Activated CD8-positive, alpha-beta memory T cell treated with anti-CD3 and anti-CD28 coated beads, Interleukin-2, amount 50 U/mL, for 48 hours (primary cell): ENCODE measurements at places on chromosomes 7 and 10.

- DNase-seq: no peak
Measured at GRCh38 chr10:117544711-117545140, 2.2 kb downstream of the EMX2 start.

- no peak for DNase-seq
Measured at GRCh38 chr10:121899727-121900126, 28.1 kb downstream of the ATE1 start.

GRCh38 chr10:124921261-124921660 is 20.7 kb upstream of the ZRANB1 start:
- DNase-seq: no peak

DNA sequence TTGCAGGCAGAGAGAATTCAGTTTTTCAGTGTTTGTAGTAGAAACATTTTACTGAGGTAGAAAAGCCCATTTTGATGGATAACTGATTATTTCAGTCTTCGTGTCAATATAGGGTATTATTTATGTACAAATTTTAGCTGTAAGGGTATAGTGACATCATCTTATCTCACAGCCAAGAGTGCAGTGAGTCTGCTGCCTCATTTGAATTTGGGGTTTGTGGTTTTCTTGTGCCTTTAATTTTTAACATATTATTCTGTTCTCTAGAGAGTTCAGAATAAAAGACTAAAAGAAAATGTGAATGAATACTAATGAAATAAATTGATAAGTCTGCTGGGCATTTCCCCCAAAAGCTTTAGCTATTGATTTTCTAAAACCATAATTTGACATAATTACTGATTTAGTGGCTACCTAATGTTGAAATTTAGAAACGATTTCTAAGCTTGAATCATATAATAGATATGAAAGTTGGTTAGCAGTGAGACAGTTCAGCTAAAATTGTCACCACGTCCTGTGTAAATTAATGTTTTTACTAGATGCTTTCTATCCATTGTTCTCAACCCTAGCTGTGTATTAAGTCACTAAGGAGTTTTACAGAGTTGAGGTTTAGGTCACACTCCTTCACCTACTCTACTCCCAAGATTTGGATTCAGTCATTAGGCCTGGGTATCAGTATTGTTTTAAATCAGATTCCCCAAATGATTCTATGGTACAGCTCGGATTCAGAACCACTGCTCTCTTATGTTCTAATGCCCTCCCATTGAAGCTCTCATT is 37.3 kb downstream of the ACADSB start:
- no peak for DNase-seq

DNA sequence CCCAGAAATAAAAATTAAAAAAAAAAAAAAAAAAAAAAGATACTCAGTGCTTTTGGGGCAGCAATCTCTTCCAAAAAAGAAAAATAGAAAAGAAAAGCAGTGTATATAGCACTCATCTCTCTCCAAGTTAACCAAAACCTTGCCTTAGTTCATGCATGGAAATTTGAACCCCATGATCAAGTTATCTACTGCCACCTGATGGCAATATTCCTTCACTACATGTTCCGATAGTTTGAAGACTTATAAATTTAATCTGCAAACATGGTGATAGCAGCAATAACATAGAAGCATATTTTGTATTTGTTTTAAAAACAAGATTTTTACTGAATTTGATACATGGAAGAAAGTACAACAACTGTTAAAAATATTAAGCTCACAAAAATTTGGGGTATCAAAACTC is 48.6 kb upstream of the SLIT1 start:
- no peak for DNase-seq

GRCh38 chr7:24573554-24574338 is 494 bp downstream of the PALS2 start:
- DNase-seq: peak; percentile 75

- DNase-seq: peak; percentile 34
Measured at GRCh38 chr7:2200584-2200980, 32.2 kb downstream of the MAD1L1 start.

GRCh38 chr10:78362406-78363022 is 328.9 kb downstream of the RPS24 start:
- DNase-seq: no peak

DNA sequence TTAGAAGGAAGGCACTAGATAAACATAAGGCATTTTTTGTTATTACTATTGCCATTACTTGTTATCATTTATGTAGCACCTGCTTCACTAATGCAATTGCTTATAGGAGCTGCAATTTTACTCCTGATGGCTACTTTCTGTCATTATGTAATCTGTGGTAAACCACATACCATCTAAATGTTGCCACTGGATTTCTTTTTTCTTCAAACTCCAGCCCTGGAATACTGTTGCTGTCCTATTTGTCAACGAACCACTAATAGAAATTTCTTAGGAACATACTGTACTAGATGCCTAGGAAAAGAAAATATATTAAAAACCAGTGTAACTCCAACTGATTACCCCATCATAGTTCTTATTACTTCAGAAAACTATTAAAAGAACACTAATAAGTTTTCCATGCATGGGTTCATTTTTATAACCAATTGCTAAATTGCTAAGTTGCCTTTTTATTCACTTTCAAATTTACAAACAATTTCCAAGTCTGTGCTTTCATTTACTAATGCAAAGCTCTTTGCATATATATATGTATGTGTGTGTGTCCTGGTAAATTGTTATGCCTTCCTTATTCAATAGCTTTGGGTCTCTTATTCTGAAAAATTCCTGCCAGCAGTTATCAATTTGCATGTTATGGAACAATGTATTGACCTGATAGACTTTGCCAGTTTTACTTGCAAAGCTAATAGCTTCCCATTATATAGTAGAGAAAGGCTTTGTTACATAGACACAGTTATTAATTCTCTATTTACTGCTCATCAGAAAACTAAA is 287.4 kb downstream of the EXOC4 start:
- DNase-seq: no peak

- DNase-seq: no peak
Measured at GRCh38 chr7:29748286-29749099, 57.8 kb upstream of the WIPF3 start.

GRCh38 chr10:82874671-82875070 is 999.7 kb downstream of the NRG3 start:
- DNase-seq: no peak

- DNase-seq: no peak
Measured at GRCh38 chr7:142548978-142549377, 200.3 kb upstream of the PRSS1 start.

DNA sequence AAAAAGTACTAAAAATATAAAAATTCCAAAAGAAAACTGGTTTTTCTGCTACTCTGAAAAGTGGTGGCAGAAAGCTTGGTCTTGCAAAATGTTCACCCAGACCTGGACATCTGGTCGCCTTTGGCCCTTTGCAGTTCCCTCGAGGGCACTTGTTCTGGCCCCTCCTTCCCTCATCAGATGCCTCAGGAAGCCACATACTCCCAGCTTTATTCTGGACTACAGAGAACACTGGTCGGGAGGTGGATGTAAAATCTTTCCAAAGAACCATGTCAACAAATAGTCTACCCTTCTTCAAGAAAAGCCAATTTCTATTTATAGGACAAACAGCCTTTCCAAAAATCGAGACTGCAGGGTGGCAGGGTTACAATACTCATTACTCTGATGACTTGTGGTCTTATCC is 726.1 kb downstream of the TNS3 start:
- no peak for DNase-seq

GRCh38 chr7:13276977-13277376 is 589.5 kb downstream of the ARL4A start:
- no peak for DNase-seq

- DNase-seq: no peak
Measured at GRCh38 chr10:62745581-62745980, 58.9 kb upstream of the ADO start.

- no peak for DNase-seq
Measured at GRCh38 chr7:29342761-29343160, 148.2 kb downstream of the CHN2 start.

- DNase-seq: no peak
Measured at GRCh38 chr10:60810437-60811182, 32.3 kb downstream of the CDK1 start.

DNA sequence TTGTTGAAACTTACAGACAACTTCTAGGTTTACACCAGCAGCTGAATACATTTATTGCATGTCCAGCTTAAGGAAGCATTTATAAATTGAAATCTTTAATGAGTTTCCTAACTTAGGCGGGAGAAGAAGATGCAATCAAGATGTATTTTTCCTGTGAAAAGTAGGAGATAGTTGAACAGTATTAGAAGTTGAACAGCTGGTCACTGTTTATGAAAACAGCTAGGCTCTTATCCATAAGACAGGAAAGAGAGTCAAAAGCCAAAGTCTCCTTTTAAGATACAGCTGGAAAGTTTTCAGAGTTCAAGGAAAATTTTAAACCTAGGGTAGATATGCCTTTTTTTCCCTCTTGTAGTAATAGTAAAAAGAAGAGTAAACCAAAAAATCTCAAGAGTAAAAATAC is 236.1 kb upstream of the FERD3L start:
- DNase-seq: no peak

DNA sequence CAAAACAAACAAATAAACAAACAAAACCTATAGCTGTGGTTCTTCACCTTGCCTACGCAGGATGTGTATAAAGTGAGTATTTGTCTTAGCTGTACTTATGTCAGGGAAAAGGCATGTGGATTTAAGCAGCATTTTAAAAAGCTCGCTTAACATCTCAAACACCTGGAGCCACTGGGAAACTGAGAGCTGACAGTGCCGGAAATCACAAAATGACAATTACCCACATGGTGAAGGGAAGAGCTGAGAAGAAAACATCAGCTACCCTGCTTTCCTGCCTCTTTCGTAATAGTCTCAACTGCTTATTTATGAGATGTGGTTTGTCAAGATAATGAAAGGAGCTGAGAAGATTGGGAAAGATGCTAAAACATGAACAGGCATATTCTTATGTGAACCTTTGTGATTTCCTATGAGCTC is 31.1 kb upstream of the MSMB start:
- no peak for DNase-seq

DNA sequence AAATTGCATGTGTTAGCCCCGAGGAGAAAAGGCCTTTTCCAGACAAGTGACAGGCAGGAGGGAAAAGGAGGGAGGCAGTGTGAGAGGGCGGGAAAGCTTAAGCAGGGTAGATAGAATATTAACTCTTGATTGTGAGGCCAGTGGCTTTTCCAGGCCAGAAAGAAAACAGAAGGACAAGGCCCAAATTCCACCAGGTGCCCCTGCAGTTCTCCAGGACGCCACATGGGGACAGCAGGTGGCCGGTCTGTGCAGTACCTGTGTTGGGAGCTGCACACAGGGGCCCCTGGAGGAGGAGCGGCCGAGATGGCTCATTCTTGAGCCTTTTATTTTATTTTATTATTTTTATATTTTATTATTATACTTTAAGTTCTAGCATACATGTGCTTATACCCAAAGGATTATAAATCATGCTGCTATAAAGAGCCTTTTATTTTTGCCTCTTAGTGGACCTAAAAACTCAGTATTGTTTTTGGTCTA is 141.3 kb upstream of the KLF14 start:
- DNase-seq: no peak

DNA sequence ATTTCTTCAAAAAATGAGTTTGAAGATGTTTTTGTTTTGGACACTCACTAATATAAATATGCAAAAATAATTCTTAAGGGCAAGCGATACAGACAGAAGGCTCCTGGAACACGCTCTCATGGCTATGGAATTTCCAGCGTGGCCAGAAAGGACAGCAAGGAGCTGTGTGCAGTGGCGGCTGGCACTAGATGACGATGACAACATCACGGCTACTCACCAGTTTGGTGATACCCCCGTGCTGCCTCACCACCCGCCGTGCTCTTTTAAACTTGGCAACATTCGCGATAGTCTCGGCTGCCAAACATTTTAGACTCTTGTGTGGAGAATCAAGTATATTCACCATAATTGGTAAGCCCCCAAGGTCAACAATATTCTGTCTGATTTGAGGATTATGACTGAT is 54.9 kb downstream of the ODAD2 start:
- no peak for DNase-seq

DNA sequence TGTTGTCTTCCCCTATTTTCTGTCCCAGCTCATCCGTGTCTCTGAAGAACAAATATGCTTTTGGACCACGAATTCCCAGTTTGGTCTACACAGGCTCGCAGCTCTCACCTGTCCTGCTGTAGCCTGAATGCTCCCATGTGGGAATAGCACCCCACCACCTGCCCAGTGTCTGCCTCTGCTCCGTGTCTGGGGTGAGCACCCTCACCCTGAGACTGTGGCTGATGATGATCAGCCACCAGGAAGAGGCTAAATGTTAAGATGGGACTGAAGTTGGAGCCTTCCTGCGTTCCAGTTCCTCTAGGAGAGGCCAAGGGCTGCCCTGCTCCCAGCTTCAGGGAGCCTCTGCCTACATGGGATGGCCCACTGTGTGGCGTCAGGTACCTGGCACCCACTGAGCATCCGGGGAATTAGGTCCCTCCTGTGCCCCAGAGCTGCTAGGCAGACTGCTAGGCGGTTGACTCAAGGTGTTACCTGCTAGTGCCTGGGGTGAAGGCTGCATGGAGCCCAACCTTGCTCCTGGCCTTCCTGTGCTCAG is 3.7 kb downstream of the PGAM2 start:
- no peak for DNase-seq

GRCh38 chr10:118107541-118107940 is 60.8 kb upstream of the RAB11FIP2 start:
- no peak for DNase-seq

DNA sequence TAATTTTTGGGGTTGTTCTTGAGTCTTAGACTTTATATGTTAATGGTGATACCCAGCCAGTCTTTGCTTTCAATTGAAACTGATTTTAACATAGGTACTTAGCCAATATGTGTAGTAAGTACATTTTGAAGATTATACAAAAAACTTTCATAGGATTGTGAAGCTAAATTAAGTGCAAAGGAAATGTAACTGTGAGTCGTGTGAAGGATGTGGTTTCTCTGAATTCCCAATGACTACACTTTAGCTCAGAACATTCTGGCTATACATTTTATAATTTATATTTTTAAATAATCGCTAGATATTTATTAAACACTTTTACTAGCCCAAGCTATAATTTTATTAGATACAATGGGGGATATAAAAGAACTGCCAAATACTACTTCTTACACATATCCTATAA is 359.3 kb downstream of the PCLO start:
- DNase-seq: no peak

- DNase-seq: no peak
Measured at GRCh38 chr7:110507369-110507768, 583.6 kb upstream of the LRRN3 start.

DNA sequence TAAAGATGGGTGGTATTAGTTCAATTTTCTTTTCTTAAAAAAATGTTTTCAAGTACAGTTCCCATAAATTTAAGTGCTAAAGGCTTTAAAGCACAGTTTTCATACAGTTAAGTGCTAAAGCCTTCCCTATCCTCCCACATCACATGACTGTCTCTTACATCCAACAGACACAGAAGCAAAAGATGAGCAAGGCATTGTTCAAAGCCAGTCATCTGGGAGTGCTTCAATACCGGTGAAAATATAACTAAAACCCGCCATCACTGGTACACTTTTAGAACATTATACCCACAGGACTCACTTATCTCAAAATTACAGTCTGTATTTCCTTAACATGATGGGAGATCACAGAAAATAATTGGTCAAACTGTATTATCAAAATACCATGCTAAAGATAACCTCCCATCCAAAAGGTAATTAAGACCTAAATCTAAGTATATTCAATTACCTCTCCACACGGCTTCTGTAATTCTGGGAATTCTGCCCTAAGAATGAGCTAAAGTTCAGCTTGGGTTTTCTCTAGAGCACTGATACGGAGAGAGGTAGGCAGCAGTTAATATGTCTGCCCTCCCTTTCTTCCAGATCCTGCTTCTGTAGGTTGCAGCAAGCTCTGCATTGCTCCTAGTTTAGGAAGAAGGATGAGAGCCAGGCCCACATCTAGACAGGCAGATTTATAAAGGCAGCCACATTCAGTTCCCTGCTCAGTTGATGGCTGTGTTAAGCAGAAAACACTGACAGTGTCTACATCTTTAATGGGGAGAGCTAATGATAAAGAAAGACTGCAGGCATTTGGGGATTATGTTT is 474.8 kb upstream of the PFKP start:
- DNase-seq: no peak
